ENCODE measurements at places on chromosomes 2 and 18.

GRCh38 chr2:190530248-190530900 lies 4.1 kb downstream of the NEMP2 start:
- DNase-seq: peak; percentile 16

DNA sequence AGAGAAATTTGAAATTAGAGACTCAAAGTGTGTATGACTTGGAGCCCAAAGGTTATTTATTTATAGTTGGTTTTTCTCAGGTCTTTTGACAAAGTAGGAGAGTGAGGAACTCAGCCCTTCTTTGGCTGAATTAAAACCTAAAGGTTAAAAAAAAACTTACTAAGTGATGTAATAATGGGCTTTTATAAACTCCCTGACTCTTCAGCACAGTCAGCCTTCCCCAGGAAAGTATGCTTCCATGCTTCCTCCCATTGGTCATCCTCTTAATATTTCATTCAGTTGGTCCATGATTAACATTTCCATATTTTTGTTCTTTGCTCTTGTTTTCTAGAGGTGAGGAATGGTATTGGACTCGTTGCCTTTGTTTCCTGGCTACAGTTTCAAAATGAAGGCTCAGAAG lies 7.2 kb downstream of the ARPC2 start:
- no peak for DNase-seq

GRCh38 chr2:240632306-240632721 lies 7.0 kb downstream of the GPR35 start:
- DNase-seq: no peak

- no peak for DNase-seq
Observed at GRCh38 chr2:162233197-162233596, 10.0 kb downstream of the FAP start.

- no peak for DNase-seq
Observed at GRCh38 chr2:3619033-3619432, 24.1 kb downstream of the COLEC11 start.

GRCh38 chr2:91442246-91442905 lies 2750.9 kb downstream of the RPIA start:
- no peak for DNase-seq

Data from midbrain (tissue), 1 donor.